DMS 273 treated with DMSO at 0.1 percent for 48 hours (cell line): ENCODE measurements at places on chromosomes 13 and 19.

DNA sequence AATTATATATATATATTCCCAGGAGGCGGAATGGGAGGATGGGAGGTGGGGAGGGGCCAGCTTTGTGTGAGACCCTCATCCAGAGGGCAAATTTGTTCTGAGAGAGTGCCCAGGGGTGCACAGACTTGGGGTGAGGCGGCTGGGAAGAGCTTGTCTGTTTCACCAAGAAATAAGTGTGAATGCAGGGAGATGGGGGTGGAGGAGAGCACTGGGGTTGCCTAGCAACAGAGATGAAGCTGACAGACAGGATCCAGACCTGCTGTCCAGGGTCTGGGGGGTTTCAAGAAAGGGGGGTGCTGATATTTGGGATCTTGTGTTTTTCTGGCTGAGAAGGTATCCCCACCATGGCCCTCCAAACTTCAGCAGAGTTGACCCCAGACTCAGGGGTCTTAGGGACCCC lies 18.6 kb upstream of the TNFAIP8L1 start:
- DNase-seq = peak; percentile 11

DNA sequence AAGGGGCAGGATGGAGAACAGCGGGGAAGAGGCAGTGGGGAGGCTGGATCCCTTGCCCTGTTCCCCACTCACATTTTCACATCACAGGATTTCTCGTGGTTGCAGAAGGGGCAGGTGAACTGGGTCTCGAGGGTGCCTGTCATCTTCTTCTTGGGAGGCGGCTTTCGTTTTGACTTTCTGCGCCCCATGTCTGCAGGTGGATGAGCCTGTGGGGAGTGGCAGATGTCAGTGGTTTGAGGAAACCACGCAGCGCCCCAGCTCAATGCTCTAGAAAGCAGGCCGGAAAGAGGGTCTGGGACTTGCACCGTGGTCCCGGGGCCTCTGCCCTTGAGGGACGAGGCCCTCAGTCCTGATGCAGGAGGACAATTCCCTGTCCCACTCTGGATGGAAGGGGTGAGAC lies 4.9 kb downstream of the ELOF1 start:
- DNase-seq = no peak

DNA sequence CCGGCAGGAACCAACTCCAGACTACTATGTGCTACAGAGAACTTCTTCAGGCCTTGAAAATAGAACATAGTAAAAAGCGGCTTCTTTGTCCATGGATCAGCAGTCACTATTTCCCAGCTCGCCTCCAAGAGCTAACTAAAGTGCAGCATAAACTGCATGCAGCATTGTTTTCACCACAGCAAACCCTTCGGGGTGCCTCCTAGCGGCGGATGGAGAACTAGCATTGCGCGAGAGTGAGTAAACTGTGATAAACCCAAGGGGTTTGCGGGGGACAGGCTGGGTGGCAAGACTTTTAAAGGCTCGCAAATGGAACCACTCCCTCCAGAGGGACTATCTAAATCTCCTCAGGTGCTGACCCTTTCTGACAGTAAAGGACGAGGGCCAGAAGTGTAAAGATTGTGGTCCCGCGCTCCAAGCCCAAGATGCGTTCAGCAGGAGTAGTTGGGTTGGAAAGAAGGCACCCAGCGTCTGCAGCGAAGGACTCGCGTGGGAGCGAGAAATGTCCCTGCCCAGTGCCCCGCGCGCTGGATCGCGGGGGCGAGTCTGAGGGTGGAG lies 21.5 kb upstream of the SGCG start:
- no peak for DNase-seq

DNA sequence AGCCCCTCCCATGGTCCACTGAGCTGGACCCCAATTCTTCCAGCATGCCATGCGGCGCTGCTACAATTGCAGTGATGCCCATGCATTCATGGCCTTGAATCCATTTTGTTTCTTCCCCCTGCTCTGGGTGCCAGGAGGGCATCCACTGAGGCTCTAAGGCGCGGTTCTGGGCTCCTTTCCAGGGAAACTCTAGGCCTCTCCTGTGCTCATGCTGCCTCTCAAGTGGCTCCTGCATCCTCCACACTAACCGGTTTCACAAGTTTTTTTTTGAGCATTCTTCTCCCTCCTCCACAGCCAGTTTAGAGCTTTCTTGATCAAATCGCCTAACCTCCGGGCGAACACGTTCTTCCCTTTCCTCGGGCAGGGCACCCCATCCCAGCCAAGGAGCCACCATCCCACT lies 69.1 kb upstream of the FLT1 start:
- no peak for DNase-seq

DNA sequence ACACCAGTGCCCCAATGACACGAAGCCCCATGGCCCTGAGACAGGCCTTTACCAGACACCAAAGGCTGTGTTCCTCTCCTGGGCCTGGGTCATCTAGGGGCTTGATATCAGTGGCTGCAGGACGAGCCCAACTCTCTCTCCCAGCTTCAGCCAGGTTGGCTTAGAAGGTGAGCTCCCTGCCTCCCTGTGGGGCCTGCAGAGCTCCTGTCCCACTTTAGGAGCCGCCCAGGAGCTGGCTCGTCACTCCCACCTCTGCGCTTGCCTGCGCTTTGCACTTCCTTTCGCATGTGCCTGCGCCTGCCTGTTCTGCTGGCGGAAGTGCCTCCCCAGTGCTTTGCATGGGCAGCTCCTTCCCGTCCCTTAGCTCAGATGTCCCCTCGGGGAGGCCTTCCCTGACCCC lies 4.9 kb downstream of the CALM3 start:
- DNase-seq = no peak

- DNase-seq = no peak
Measured at GRCh38 chr19:55434356-55434919, 8.7 kb downstream of the SHISA7 start.

DNA sequence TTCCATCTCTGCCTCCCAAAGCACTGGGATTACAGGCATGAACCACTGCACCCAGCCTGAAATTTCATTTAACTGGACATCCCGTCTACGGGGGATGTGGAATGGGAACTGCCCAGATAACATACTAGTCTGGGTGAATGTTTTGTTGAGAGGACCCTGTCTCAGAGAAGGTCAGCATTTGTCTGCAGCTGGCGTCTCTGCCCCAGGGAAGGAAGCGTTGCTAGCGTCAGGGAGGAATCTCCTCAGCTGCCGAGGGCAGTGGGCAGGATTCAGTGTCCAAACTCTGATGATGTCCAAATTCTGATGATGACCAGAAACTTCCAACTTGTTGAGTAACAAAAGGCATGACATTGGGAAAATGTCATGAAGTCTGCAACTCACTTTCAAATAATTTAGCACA lies 3.1 kb downstream of the NXNL1 start:
- no peak for DNase-seq

DNA sequence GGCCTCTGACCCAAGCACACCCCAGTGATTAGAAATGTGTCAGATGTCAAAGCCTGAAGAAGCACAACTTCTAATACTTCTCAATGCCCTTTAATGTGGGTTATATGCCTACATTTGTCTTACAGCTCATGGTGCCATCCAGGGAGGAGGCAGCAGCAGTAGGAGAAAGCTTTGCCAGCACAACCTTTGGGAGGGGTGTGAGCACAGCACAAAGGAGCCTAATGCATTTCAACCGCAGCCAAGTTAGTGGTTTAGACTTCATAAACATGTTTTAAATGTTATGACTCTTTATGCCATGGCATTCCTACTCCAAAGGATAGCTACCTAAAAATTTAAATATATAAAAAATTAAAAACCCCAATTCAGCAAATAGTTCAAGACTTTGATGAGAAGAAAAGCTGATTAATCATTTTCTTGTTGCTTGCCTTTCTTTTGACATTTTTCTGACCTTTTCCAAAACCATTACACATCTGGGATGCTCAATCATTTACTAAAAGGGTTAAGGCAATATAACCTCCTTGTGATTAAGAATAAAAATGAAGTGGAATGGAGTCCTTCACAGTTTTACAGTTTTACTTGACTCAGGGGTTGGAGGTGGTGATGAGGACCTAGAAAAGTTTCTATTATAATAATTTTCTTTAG lies 142.7 kb downstream of the DLEU7 start:
- DNase-seq = no peak

GRCh38 chr13:51523082-51523518 lies 61.2 kb upstream of the WDFY2 start:
- DNase-seq = no peak
